ENCODE measurements at places on chromosomes 12 and 14.
A peak's percentile ranks its signal among the peaks of the same experiment; 100 is the strongest.

DNA sequence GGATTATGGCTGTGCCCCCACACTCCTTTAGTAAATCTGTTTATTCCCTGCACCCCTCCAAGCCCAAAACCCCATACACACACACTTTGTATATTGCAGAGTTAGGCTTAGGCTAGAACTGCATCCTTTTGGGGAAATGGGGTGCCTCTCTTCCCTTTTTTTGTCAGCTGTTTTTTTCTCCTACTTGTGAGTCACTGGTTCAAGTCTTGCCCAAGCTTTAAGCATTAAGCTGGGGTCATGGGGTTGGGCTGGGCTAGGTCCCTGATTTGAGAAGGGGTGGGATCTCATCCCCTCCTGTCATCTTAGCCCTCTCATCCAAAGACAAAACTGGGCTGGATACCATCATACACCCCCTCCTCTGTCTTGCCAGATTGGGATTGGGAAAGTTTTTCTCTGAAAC lies 1.6 kb downstream of the LRP1 start:
- no peak for DNase-seq

- no peak for DNase-seq
Measured at GRCh38 chr12:59737725-59738463, 142.1 kb downstream of the SLC16A7 start.

DNA sequence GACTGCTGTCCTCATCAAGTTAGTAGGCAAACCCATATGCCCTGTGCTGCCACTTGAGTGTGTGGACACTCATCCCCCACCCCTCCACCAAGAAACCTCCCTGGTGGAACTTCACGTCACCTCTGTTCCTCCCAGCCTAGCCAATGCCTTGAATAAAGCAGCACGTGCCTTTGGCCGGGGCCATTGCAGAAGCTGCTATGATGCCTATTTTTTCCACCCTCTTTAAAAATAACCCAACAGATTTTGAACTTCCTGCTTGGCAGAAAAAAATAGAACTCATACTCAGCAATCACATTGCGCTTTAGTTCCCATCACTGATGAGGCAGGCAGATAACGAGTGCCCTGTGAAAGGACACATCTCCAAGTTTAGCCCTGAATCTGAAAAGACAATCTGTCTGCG lies 23.1 kb upstream of the PWP1 start:
- DNase-seq: no peak

DNA sequence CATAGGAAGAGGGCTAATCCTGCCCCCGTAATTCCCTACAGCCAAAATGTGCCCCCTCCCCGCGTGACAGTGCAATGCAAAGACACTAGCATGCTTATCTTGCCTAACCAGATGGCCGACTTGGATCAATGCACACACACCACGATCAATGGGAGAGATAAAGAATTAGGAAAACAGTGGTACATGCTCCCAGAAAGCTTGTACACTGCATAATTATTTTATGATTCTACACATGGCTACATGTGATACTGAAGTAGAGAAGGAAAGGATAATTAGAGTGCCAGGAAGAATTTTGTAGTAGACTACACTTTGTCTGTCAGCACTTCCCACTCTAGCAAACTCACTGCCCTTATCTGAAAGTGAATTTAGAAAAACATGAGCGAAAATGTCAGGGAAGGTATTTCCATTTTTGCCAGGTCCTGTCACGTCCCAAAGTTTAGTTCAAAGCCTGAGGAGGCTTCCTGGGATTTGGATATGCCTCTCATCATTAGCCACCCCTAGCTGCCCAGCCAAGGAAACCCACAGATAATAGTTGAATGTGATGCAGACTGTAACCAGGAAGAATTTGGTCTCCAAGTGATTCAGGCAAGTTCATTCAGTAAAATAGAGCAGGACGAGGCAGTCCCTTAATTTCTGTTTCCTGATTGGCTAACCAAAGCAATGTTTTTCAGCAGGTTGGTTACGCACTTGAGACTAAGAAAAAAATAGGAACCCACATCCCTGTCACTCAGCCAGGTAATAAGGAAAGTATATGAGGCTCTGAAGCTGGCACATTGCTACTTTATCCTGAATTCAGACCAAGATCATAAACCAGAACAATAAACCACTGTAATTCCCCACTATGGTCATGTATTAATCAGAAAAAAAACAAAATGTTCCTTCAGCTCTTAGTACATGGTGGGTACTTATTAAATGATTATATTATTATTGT lies 199.6 kb upstream of the OTX2 start:
- DNase-seq: no peak

- DNase-seq: no peak
Measured at GRCh38 chr12:116878567-116879508, 2.4 kb downstream of the HRK start.

GRCh38 chr12:6869049-6870021 lies 2.0 kb downstream of the TPI1 start:
- DNase-seq: peak; percentile 71

Measured in stimulated activated CD8-positive, alpha-beta memory T cell treated with anti-CD3 and anti-CD28 coated beads, Interleukin-4, amount 100 ng/mL, for 24 hours (primary cell).